Cortex of kidney (tissue), 1 donor: ENCODE measurements at places on chromosomes 12 and 14.

- no peak for DNase-seq
Measured at GRCh38 chr12:124523071-124523470, 44.3 kb downstream of the NCOR2 start.

- no peak for DNase-seq
Measured at GRCh38 chr12:4034921-4035320, 161.7 kb upstream of the PARP11 start.

GRCh38 chr12:79658221-79658620 is 32.5 kb downstream of the PAWR start:
- DNase-seq = no peak

GRCh38 chr12:11580125-11580751 is 69.2 kb upstream of the ETV6 start:
- DNase-seq = no peak
